ENCODE measurements at places on chromosomes 16 and 17.

DNA sequence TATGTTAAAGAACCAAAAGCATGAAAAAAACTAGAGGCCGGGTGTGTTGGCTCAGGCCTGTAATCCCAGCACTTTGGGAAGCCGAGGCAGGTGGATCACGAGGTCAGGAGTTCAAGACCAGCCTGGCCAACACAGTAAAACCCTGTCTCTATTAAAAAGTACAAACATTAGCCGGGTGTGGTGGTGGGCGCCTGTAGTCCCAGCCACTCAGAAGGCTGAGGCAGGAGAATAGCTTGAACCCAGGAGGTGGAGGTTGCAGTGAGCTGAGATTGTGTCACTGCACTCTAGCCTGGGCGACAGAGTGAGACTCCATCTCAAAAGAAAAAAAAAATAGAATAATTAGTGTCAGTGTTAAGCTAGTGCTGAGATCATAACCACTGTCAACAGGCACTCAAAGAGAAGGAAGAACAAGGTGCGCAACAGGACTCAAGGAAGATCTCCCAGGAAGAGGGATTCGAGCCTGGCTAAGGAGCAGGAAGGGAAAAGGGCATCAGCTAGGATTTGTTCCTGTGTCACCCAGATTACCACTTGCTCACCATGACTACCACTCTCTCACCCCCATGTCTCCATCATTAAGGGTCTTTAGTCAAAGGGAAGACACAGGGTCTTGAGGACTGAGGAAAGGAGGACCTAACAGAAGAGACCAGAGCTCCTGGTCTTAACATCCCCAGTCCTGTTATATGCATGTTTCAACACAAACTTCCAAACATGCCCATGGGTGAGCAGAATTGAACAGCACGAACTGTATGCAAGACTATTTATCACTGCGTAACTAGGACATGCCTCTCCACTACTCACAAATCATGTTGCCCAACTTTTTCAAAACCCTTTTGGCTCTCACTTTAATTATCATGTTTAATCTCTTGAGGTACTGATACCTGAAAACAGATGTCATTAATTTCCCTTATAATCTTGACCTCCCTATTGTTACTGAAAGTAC, 88.3 kb upstream of the PLEKHM1 start:
- DNase-seq = no peak
- peaks cover 7% of the 10 kb centered on the region for H3K4me1 ChIP-seq
- no peak overlapping the region for H3K27ac ChIP-seq
- no peaks in the 10 kb centered on the region for H3K27me3 ChIP-seq
- no peak overlapping the region for H3K4me3 ChIP-seq

GRCh38 chr16:59116744-59117143, 382.6 kb upstream of the GOT2 start:
- H3K4me1 ChIP-seq = no peaks in the 10 kb centered on the region
- no peaks in the 10 kb centered on the region for H3K27me3 ChIP-seq
- no peak overlapping the region for H3K27ac ChIP-seq
- H3K4me3 ChIP-seq = no peak overlapping the region
- H3K36me3 ChIP-seq = no peaks in the 10 kb centered on the region

- no peaks in the 10 kb centered on the region for H3K4me1 ChIP-seq
- no peaks in the 10 kb centered on the region for H3K36me3 ChIP-seq
- no peak for DNase-seq
- H3K4me3 ChIP-seq = no peak overlapping the region
Measured at GRCh38 chr16:16158741-16159374, 64.4 kb downstream of the ABCC6 start.

- H3K4me1 ChIP-seq = peaks cover 11% of the 10 kb centered on the region
- no peak overlapping the region for H3K4me3 ChIP-seq
- no peak for DNase-seq
- H3K27ac ChIP-seq = no peak overlapping the region
- no peaks in the 10 kb centered on the region for H3K36me3 ChIP-seq
Measured at GRCh38 chr16:56998861-56999260, 9.5 kb downstream of the NLRC5 start.

- no peak overlapping the region for H3K27ac ChIP-seq
- H3K36me3 ChIP-seq = no peaks in the 10 kb centered on the region
- H3K4me1 ChIP-seq = no peaks in the 10 kb centered on the region
- H3K4me3 ChIP-seq = no peak overlapping the region
Measured at GRCh38 chr17:67035131-67036083, 8.9 kb upstream of the CACNG1 start.

DNA sequence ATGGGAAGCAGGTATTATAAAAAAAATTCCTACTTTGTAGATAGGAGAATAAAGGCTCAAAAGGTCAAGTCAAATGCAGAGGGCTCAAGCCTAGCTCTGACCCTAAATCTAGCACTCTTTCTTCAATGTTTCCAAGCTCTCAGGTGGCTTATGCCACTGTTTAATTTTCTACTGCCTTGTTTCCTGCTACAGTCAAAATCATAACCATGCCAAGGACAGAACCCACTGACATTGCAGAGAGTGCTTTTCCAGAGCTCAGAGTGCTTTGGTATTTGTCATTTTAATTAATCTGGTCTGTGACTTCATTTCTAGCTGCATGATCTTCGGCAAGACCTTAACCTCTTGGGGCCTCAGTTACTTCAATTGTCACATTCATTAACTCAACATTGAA, 344.7 kb downstream of the CA10 start:
- H3K36me3 ChIP-seq = no peaks in the 10 kb centered on the region
- no peak for DNase-seq
- no peaks in the 10 kb centered on the region for H3K27me3 ChIP-seq

GRCh38 chr16:82300374-82300951, 130.4 kb upstream of the MPHOSPH6 start:
- H3K4me1 ChIP-seq = no peaks in the 10 kb centered on the region
- H3K27me3 ChIP-seq = no peaks in the 10 kb centered on the region
- no peaks in the 10 kb centered on the region for H3K36me3 ChIP-seq
- DNase-seq = no peak
- no peak overlapping the region for H3K4me3 ChIP-seq

DNA sequence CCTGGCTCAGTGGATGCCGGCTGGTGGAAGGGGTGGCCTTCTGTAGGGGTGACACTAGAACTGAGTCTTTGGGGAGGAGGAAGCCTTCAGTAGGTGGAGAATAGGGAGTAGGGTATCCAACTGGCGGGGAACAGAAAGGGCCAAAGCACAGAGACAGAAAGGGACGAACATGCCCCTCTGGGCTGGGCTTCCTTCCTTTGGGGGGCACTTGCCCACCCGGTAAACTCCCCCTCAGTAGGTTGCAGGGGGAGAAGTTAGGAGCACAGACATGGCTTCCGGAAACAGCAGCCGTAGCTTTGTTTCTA, 774 bp downstream of the ENGASE start:
- peaks cover 22% of the 10 kb centered on the region for H3K36me3 ChIP-seq
- DNase-seq = no peak
- H3K4me3 ChIP-seq = peak overlapping the region; percentile 62
- H3K27ac ChIP-seq = peak overlapping the region; percentile 71

DNA sequence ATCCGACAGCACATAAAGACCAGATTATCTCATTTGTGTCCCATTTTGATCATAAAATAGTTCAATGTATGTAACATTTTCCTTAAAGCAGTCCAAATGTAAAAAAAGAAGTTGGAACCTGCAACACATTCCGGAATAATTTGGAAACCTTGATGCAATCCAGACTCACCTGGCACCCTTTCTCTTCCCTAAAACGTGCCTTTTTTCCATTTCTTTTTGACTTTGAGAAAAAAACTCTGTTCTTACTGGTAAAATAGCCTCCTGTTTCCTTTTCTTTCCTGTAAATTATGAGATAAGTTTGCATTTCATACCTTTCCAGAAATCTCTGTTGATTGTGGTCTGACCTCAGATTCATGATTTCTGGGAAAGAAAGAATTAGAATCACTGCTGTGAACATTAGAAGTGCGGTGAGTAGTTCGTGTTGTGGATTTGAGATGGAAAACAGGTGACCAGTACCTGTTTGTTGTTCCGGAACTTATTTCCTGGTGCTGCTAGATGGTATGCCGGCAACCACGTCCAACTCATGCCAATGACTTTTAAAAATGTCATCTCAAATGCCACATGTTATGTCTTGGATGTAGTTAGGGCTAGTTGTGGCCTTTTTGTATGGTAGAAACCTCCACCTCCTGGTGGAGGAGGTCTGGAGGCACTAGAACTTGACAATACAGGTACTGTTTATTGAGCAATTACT, 108.1 kb downstream of the SOCS1 start:
- H3K27ac ChIP-seq = peak overlapping the region; percentile 44
- no peaks in the 10 kb centered on the region for H3K27me3 ChIP-seq
- no peak overlapping the region for H3K4me3 ChIP-seq
- H3K4me1 ChIP-seq = peaks cover 46% of the 10 kb centered on the region

DNA sequence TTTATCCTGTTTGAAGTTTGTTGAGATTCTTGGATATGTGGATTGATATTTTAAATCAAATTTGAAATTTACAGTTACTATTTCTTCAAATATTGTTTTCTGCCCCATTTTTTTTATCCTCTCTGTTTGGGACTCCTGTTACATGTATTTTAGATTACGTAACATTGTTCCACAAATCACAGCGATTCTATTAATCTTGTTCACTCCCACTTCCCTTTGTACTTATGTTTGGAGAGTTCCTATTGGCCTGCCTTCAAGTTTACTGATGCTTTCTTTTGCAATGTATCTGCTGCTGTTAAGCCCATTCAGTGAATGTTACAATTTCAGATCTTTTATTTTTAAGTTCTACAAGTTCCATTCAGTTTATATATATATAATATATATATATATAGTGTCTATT, 288.3 kb upstream of the TNRC6C start:
- peaks cover 4% of the 10 kb centered on the region for H3K27me3 ChIP-seq

- H3K27me3 ChIP-seq = no peaks in the 10 kb centered on the region
- no peak overlapping the region for H3K27ac ChIP-seq
- no peak overlapping the region for H3K4me3 ChIP-seq
Measured at GRCh38 chr16:12120982-12121652, 144.6 kb downstream of the SNX29 start.

GRCh38 chr17:66429680-66430079, 127.3 kb downstream of the PRKCA start:
- H3K36me3 ChIP-seq = no peaks in the 10 kb centered on the region
- H3K27me3 ChIP-seq = peaks cover 3% of the 10 kb centered on the region
- H3K4me3 ChIP-seq = no peak overlapping the region
- DNase-seq = peak; percentile 40
- peaks cover 5% of the 10 kb centered on the region for H3K4me1 ChIP-seq
- no peak overlapping the region for H3K27ac ChIP-seq

- peaks cover 37% of the 10 kb centered on the region for H3K4me1 ChIP-seq
- H3K27me3 ChIP-seq = no peaks in the 10 kb centered on the region
- H3K4me3 ChIP-seq = no peak overlapping the region
- no peaks in the 10 kb centered on the region for H3K36me3 ChIP-seq
- no peak for DNase-seq
Measured at GRCh38 chr16:89338863-89339262, 121.4 kb downstream of the ZNF778 start.

DNA sequence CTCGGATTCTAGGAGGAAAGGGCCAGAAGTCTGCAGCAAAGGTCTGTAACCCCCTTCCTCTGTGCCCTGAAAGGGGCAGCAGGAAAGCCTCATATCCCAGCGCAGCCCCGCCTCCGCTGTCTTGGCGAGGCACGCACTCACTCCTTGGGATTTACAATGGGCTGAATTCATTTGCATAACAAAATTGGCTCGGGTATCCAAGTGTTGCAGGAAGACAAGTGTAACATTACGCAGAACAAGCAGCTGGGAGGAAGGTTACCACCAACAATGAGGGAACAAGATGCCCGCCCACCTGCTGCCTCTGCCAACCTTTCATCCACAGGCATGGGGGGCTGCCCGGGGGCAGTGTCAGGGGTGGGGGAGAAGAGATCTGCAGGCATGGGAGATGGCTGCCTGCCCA, 130.4 kb downstream of the MRM1 start:
- peak; percentile 22 for DNase-seq
- H3K27me3 ChIP-seq = peaks cover 48% of the 10 kb centered on the region
- no peaks in the 10 kb centered on the region for H3K36me3 ChIP-seq
- no peak overlapping the region for H3K27ac ChIP-seq
- no peak overlapping the region for H3K4me3 ChIP-seq

- no peaks in the 10 kb centered on the region for H3K36me3 ChIP-seq
- no peaks in the 10 kb centered on the region for H3K4me1 ChIP-seq
- no peak for DNase-seq
- H3K27ac ChIP-seq = no peak overlapping the region
- H3K4me3 ChIP-seq = no peak overlapping the region
- H3K27me3 ChIP-seq = no peaks in the 10 kb centered on the region
Measured at GRCh38 chr16:20026361-20027072, 47.2 kb downstream of the GPR139 start.

DNA sequence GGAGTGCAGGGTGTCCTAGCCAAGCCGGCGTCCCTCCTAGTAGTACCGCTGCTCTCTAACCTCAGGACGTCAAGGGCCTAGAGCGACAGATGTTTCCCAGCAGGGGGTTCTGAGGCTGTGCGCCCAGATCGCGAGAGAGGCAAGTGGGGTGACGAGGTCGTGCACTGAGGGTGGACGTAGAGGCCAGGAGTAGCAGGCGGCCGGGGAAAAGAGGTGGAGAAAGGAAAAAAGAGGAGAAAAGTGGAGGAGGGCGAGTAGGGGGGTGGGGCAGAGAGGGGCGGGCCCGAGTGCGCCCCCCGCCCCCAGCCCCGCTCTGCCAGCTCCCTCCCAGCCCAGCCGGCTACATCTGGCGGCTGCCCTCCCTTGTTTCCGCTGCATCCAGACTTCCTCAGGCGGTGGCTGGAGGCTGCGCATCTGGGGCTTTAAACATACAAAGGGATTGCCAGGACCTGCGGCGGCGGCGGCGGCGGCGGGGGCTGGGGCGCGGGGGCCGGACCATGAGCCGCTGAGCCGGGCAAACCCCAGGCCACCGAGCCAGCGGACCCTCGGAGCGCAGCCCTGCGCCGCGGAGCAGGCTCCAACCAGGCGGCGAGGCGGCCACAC, at the start of gene MMP2:
Gene MMP2, plus strand, starts transcription at position 372 of the 603 bp plus-strand sequence. CDS start 282 bp downstream, outside the sequence.
- peaks cover 53% of the 10 kb centered on the region for H3K4me1 ChIP-seq
- H3K27ac ChIP-seq = peak within 1 kb of the TSS; percentile 93
- H3K27me3 ChIP-seq = peaks cover 8% of the 10 kb centered on the region
- H3K36me3 ChIP-seq = peaks cover 20% of the 10 kb centered on the region

DNA sequence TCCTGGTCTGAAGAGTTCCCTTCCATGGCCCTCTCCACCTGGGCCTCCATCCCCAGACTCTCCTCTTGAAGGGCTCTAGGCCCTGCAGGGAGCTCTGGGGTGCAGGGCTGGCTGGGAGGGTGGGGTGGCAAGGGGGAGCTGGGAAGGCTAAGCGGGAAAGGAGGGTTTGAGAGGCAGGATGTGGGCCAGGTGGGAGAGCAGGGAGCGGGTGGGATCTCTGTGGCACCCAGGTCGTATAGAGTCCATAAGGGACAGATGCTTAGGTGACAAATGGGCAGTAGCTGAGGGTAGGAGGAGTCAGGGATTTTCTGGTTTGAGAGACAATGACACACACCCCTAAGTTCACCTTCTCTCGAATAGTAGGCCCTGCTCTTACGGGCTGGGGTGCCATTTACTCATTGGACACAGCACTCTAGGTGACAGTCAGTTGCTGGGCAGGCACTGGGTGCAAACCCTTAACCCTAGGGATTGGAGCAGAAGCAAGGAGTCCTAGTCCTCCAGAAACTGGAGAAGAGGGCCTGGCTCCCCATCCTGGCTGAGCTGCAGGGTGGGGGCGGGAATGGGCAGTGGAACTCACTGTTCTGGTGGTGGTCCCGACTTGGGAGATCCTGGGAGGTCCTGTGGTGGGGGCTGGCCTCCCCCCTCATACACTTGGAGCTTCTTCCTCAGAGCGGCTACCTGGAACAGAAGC, 15.3 kb downstream of the KIF18B start:
- no peak overlapping the region for H3K4me3 ChIP-seq
- peaks cover 66% of the 10 kb centered on the region for H3K36me3 ChIP-seq
- DNase-seq = no peak
- H3K4me1 ChIP-seq = no peaks in the 10 kb centered on the region
- H3K27ac ChIP-seq = no peak overlapping the region

GRCh38 chr17:6059406-6059805, 10.8 kb upstream of the WSCD1 start:
- peaks cover 13% of the 10 kb centered on the region for H3K27me3 ChIP-seq
- H3K36me3 ChIP-seq = no peaks in the 10 kb centered on the region
- H3K4me3 ChIP-seq = no peak overlapping the region
- H3K27ac ChIP-seq = no peak overlapping the region
- no peak for DNase-seq
- H3K4me1 ChIP-seq = no peaks in the 10 kb centered on the region
